ENCODE measurements at places on chromosomes 7 and 10. TPM values are rescaled to one million over a fixed set of nuclear protein-coding genes. Genes with fewer than 3 reads are reported as not detected.

GRCh38 chr7:104956753-104957450, 57.1 kb upstream of the KMT2E start:
- no peaks in the 10 kb centered on the region for H3K36me3 ChIP-seq
- no peak for DNase-seq
- H3K4me3 ChIP-seq, result no peak overlapping the region
- no peak overlapping the region for H3K27ac ChIP-seq
- no peaks in the 10 kb centered on the region for H3K27me3 ChIP-seq

DNA sequence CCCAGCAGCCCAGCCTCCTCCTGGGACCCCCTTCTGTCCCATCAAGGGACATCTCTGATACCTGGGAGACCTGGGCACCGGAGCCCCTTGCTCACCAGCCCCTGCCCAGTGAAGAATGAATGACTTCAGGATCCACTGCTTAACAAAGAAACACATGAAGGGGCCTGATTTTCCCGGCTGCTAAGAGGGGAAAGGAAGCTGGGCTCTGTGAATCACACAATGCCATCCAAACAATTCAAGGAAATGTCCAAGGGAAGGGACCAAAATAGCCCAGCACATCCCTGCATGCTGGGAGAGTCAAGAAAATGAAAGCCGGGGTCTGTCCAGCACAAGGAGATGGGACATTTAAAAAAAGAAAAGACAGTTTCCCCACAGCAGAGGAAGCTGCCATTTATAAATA, 128.7 kb upstream of the JCAD start:
- no peaks in the 10 kb centered on the region for H3K36me3 ChIP-seq
- H3K27me3 ChIP-seq, result no peaks in the 10 kb centered on the region
- no peak overlapping the region for H3K4me3 ChIP-seq

- H3K27ac ChIP-seq, result no peak overlapping the region
- no peaks in the 10 kb centered on the region for H3K36me3 ChIP-seq
- H3K27me3 ChIP-seq, result no peaks in the 10 kb centered on the region
These were observed 21.4 kb downstream of the CADPS2 start for GRCh38 chr7:122864838-122865237.

DNA sequence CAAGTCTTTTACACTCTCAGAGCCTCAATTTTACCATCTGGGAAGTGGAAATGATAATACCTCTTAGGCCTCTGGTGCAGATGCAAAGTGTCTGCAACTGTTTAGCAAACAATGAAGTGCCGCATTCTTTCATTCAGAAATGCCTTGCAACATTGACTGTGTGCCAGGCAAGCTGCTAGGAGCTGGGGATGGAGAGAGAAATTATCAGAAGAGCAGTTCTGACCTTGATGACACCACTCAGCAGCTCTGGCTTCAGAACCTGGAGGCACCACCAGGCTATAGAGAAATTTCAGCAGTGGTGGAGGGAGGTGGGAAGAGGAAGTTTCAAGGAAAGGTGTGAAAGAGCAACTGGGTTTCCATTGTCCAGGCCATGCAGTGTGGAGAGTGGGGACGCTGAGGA, 78.1 kb upstream of the HABP2 start:
- no peak overlapping the region for H3K4me3 ChIP-seq
- peaks cover 31% of the 10 kb centered on the region for H3K4me1 ChIP-seq
- H3K36me3 ChIP-seq, result no peaks in the 10 kb centered on the region
- no peaks in the 10 kb centered on the region for H3K27me3 ChIP-seq
- H3K27ac ChIP-seq, result peak overlapping the region; percentile 76

LBX1 gene
- 12.3 TPM for polyA plus RNA-seq

- peaks cover 42% of the 10 kb centered on the region for H3K36me3 ChIP-seq
- H3K4me3 ChIP-seq, result no peak overlapping the region
- DNase-seq, result no peak
- no peak overlapping the region for H3K27ac ChIP-seq
- H3K27me3 ChIP-seq, result no peaks in the 10 kb centered on the region
- H3K4me1 ChIP-seq, result peaks cover 9% of the 10 kb centered on the region
These were observed 4.4 kb downstream of the ZNF655 start for GRCh38 chr7:99562832-99563231.

SORBS1 gene
- polyA plus RNA-seq, result 104 TPM

DNA sequence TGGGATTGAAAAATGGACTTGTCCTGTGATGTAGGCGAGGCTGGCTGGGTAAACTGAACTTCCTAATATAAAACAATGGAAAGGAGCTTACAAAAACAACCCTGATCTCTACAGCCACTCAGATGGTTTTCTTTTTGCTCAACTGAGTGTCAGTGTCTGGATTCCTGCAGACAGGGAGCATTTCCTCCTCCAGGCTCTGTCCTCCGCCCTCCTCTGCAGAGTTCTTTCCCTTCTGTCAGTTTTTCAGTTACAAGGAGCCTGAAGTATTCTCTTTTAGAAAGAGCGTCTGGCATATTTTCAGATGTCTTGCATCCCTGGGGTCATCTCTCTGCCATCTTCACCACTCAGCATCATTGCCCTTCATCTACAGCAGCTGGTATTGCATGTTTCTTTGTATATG, 50.0 kb upstream of the PITRM1 start:
- no peaks in the 10 kb centered on the region for H3K36me3 ChIP-seq
- DNase-seq, result no peak
- H3K27ac ChIP-seq, result no peak overlapping the region

KCNMA1 gene
- 23.3 TPM for polyA plus RNA-seq

- H3K36me3 ChIP-seq, result no peaks in the 10 kb centered on the region
- DNase-seq, result no peak
- H3K4me1 ChIP-seq, result no peaks in the 10 kb centered on the region
- no peaks in the 10 kb centered on the region for H3K27me3 ChIP-seq
These were observed 19.5 kb downstream of the RAMP3 start for GRCh38 chr7:45176886-45177731.

GRCh38 chr7:16652888-16653287, 6.9 kb downstream of the BZW2 start:
- no peaks in the 10 kb centered on the region for H3K36me3 ChIP-seq
- peaks cover 3% of the 10 kb centered on the region for H3K4me1 ChIP-seq
- H3K4me3 ChIP-seq, result no peak overlapping the region

- peaks cover 8% of the 10 kb centered on the region for H3K4me1 ChIP-seq
- H3K36me3 ChIP-seq, result no peaks in the 10 kb centered on the region
- no peak overlapping the region for H3K27ac ChIP-seq
- H3K27me3 ChIP-seq, result peaks cover 7% of the 10 kb centered on the region
- H3K4me3 ChIP-seq, result no peak overlapping the region
These were observed 4.4 kb upstream of the RAPGEF5 start for GRCh38 chr7:22361320-22361719.

CTAGE15 gene
- polyA plus RNA-seq, result 0.11 TPM

DNA sequence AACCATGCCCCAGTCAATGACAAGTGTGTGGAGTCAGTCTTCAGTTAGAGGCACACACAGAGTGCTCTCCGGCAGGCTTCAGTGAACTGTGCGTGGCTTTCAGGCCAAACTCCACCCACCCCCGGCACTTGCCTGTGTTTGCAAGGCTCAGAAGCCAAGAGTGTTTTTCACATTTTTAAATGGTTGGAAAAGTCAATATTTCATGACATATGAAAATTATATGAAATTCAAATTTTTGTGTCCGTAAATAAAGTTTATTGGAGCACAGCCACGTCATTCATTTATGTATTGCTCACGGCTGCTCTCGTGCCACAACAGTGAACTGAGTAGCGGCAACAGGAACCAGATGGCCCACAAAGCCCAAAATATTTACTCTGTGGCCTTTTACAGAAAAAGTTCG, 104.7 kb downstream of the SFMBT2 start:
- DNase-seq, result no peak
- peaks cover 7% of the 10 kb centered on the region for H3K4me1 ChIP-seq
- H3K36me3 ChIP-seq, result no peaks in the 10 kb centered on the region

DNA sequence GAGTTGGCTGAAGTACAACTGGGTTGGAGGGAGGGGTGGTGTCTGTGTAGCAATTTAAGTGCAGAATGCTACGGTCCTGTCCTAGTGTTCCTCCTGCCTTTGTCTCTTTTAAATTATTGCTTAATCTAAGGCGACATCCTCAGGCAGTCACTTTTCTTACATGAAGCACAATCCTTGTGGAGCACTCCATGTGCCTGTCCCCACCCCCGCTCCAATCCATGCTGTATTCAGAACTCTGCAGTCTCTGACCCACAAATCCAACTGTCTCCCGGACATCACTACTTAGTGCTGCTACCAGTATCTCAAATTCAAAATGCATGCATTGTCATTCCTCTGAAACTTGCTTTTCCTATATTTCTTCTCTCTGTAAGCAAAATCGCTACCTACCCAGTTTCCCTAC, 91.4 kb upstream of the FAM133B start:
- peaks cover 7% of the 10 kb centered on the region for H3K4me1 ChIP-seq
- H3K4me3 ChIP-seq, result no peak overlapping the region
- no peak overlapping the region for H3K27ac ChIP-seq
- no peaks in the 10 kb centered on the region for H3K27me3 ChIP-seq
- no peak for DNase-seq

- H3K36me3 ChIP-seq, result peaks cover 42% of the 10 kb centered on the region
- DNase-seq, result no peak
- H3K27ac ChIP-seq, result no peak overlapping the region
- H3K27me3 ChIP-seq, result no peaks in the 10 kb centered on the region
These were observed 65.6 kb downstream of the SCRN1 start for GRCh38 chr7:29924006-29924405.

MRPS17 gene
- polyA plus RNA-seq, result 14.0 TPM

DNA sequence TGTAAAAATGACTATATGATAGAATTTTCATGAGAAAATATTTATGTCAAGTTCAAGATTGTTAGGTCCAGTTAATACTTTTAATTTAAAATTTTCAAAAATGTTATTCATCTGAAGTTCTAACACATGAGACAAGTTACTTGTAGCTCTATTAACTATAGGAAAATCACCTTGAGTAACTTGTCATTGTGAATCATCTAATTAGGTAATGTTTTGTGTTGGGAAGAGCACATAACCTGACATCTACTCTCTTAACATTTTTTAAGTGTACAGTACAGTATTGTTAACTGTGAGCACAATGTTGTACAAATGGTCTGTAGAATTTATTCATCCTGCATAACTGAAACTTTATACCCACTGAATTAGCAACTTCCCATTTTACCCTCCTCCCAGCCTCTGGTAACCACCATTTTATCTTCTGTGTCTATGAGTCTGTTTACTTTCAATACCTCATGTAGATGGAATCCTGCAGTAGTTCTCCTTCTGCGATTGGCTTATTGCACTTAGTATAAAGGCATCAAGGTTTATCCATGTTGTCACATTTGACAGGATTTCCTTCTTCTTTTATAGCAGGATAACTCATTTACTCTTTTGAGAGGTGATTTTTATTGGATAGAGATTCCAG, 54.6 kb downstream of the ARL4A start:
- DNase-seq, result no peak
- no peaks in the 10 kb centered on the region for H3K4me1 ChIP-seq
- H3K4me3 ChIP-seq, result no peak overlapping the region

LIPN gene
- polyA plus RNA-seq, result not detected
